AG04450 (cell line): ENCODE measurements at places on chromosomes 3 and 15. TPM values are rescaled to one million over a fixed set of nuclear protein-coding genes. Genes with fewer than 3 reads are reported as not detected.

The SCN11A gene
- polyA plus RNA-seq: 0.05 TPM in 2 replicates

DNA sequence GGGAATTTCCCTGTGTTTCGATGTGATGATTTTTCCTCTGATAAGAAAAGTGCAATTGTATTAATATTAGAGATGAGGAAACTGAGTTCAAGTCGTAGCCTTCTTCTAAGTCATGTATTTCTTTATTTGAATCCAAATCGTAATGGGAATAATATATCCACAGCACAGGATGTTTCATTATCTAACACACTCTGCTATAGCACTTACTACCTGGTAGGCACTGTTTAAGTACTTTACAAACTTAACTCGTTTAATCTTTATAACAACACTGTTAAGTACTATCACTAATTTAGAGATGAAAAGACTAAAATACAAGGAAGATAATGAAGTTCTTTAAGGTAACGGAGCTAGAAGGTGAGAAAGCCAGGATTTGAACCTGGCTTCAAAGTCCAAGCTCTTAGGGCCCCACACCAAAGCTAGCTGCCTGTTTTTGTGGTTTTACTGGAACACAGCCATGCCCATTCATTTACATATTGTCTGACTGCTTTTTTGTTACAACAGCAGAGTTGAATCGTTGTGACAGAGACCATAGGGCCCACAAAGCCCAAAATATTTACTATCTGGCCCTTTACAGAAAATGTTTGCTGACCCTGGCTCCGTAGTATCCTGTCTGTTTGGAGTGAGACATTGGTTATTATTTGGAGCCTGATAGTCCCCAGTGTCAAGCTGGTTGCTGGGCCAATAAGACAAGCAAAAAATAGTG, 9.6 kb upstream of the ATP13A3 start:
- no peak for DNase-seq

- DNase-seq: no peak
These were observed 91.7 kb downstream of the FRMD4B start for GRCh38 chr3:69294014-69294766.

DNA sequence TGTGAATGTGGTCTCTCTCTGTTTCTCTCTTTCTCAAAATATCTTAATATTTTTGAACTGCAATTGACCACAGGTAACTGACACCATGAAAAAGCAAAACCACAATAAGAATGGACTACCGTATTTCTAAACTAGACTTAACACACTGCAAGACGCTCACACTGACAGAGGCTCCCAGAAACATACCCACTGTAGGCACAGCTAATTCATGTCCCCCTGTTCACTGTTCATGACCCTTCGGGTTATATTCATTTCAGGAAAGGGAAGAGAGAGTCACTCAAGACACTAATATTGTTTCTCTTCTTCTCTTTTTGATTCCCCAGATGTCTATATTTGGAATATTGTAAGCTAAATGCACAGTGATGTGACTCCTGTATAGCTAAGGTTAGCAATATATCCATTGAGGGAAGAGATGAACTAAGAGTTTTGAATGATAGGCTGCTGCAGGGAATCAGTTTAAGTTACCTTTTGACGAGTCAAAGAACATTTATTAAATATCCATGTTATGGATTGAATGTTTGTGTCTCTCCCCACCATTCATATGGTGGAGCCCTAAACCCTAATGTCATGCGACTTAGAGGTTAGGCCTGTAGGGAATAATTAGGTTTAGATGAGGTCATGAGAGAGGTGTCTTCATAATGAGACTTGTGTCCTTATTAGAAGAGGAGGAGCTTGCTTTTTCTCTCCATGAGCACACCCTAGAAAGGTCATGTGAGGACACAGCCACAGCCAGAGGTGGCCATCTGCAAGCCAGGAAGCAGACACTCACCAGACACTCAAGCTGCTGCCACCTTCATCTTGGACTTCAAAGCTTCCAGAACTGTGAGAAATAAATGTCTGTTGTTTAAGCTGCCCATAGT, 216.6 kb upstream of the GRM7 start:
- no peak for DNase-seq

DNA sequence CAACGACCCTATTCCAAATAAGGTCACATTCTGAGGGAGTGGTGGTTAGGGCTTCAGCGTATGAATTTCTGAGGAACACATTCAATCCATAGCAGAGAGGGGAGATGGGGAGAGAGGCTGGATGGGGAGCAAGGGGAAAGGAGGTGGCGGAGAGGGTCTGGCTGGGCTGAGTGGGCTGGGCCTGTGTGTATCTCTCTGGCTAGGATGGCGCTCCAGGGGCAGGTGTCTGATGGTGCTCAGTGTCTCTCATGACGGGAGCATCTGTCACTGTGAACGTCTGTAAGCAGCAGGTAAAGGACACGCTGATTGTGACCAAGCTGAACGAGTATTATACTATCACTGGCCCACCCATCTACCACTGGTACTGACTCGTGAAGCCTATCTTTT, 159.6 kb downstream of the XXYLT1 start:
- no peak for DNase-seq
